Left ventricle myocardium superior (tissue), 1 donor: ENCODE measurements at places on chromosomes 4 and X. TPM values are rescaled to one million over a fixed set of nuclear protein-coding genes. Genes with fewer than 3 reads are reported as not detected.

- DNase-seq = no peak
These were observed 176.7 kb downstream of the NPFFR2 start for GRCh38 chr4:72208421-72209075.

Gene PLP1
- 9.4 TPM for total RNA-seq

DNA sequence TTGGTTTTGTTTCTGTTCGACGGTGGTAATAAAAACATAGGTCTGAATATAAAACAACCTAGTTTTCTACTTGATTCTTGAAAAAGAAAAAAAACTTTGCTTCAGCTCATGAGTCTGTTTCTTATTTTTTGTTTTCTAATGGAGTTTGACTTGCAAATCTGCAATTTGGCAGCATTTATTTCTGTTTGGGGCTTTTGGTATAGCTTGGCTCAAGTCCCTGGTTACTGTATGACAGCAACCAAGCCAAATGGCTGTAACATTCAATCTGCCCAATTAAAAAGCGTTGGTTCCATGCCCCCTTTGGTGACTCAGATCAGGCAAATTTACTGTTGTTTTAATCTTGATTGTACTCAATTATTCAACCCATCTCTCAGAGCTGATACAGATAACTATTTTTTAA, 263.4 kb downstream of the GRIA3 start:
- DNase-seq = no peak

GRCh38 chrX:10360116-10360515, 203.3 kb downstream of the CLCN4 start:
- DNase-seq = peak; percentile 41

Gene MAGEB1
- not detected for total RNA-seq

- no peak for DNase-seq
These were observed 62.6 kb downstream of the MCUB start for GRCh38 chr4:109622626-109623025.
